ENCODE measurements at places on chromosomes 13 and 19. TPM values are rescaled to one million over a fixed set of nuclear protein-coding genes. Genes with fewer than 3 reads are reported as not detected.

DNA sequence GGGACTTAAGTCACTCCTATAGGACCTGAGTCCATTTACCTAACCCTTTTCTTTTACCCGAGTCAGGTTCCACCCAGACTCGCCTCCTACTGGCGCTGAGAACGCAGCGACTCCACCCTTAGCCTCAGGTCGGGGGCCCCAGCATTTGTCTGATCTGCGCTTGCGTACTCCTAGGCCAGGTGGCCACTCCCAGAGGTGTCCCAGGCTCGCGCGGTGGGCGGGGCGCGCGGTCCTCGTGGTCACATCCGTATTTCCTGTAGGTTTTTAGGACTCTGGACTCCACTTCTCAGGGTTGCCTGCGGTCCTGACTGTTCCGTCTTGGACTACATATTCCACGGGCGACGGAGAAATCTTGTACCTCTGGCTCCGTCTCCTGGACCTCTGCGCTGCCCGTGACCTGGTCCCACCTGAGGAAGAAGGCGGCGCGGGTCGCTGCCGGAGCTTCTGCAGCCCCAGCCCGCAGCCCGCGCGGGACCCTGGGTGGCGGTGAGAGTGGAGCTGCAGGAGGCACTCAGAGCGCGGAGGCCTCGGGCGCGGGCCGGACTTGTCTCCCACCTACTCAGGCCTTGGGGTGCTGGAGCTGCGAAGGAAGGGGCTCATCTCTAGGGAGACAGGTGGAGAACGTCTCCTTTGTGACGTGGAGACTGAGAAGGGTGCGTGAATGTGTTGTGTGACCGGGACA, 11.0 kb upstream of the ZNF573 start:
- no peak for DNase-seq

The NALCN gene
- 0.28 TPM for total RNA-seq

The KANK3 gene
- 48.7 TPM for total RNA-seq

DNA sequence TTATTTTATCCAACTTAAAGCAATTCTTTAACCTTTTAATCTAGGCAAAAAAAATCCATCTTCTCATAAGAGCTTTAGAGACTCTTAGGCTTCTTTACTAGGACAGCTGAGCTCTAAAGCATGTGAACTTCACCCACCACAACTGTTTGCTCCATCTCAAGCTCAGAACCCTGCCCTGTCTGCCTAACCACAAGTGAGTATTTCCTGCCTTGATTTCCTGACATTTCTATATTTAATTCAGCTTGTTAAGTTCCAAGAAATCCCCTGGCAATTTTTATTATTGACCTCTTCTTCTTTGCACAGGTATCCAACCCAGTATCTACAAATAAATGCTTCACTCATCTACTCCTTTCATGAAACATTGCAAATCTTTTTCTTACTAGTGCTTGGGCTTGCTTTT, 21.1 kb upstream of the CEACAM21 start:
- DNase-seq, result no peak

DNA sequence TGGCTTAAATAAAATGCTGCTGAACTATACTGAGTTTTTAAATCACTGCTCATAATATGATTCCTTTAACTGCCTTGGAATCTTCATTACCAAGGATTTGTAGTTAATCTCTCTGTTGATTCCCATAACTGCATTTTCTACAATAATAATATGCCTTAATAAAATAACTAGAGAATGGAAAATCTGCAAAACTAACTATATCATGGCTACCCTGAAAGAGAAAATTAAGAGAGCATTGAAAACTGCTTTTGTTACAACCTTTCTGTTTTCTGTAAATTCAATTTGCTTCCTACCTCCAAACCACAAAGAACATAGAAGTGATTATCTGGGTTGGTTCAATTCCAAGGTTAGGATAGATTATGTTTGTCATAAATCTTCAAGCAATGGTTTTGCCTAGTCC, 202.8 kb upstream of the ATXN8OS start:
- no peak for DNase-seq

The GRIN2D gene
- total RNA-seq, result 0.63 TPM

The RGCC gene
- total RNA-seq, result 321 TPM

The OR7D2 gene
- not detected for total RNA-seq

The PBX4 gene
- 3.1 TPM for total RNA-seq

GRCh38 chr13:48334534-48335127, 31.1 kb downstream of the RB1 start:
- DNase-seq, result no peak

GRCh38 chr13:27269114-27269665, 1.4 kb upstream of the RASL11A start:
- no peak for DNase-seq

DNA sequence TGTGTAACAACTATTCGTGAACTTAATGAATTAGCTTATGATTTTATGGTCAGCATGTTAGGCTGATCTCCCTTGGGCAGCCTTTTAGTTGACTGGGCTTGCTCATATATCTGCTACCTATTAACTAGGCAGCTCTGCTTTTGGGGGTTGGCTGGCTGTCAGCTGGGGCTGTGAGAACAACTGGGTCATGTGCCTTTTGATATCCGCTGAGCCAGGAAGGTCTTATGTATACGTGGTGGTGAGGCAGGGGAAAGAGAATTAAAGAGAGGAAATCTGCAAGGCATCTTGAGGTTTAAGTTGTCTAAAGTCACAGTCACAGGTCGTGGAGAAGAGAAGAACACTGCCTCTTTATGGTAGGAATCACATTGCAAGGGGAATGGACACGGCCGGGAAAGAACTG, 206.9 kb downstream of the LMO7 start:
- DNase-seq, result no peak

The FAAP24 gene
- total RNA-seq, result 1.3 TPM

The OR10H1 gene
- total RNA-seq, result not detected

GRCh38 chr13:26561651-26562511, 4.4 kb downstream of the WASF3 start:
- DNase-seq, result no peak

- DNase-seq, result no peak
Observed at GRCh38 chr19:4908360-4908759, 941 bp upstream of the UHRF1 start.

GRCh38 chr13:95740979-95741320, 64.0 kb downstream of the DNAJC3 start:
- no peak for DNase-seq

GRCh38 chr13:31850041-31850555, 110.8 kb downstream of the RXFP2 start:
- no peak for DNase-seq

The DACH1 gene
- 1.1 TPM for total RNA-seq

DNA sequence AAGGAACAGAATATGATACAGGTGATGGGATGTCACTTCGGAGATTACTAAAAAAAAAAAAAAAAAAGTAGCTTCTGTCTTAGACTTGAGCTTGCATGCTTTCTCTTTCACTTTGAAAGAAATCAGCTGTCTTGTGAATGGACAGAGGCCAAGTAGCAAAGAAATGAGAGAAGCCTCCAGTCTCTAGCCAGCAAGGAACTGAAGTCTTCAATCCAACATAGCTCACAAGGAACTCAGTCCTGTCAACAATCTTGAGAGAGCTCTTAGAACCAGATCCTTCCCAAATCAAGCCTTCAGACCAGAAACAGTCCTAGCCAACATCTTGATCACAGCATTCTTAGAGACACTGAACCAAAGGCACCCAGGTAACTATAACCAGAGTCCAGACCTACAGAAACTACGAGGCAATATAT, 7.7 kb downstream of the N4BP2L2 start:
- no peak for DNase-seq
